Caco-2 (cell line): ENCODE measurements at places on chromosomes 5 and 9. TPM values are rescaled to one million over a fixed set of nuclear protein-coding genes. Genes with fewer than 3 reads are reported as not detected.

GRCh38 chr5:52853650-52854049 lies 65.9 kb downstream of the ITGA1 start:
- DNase-seq: no peak

Gene FLT4
- not detected in 2 replicates for total RNA-seq

DNA sequence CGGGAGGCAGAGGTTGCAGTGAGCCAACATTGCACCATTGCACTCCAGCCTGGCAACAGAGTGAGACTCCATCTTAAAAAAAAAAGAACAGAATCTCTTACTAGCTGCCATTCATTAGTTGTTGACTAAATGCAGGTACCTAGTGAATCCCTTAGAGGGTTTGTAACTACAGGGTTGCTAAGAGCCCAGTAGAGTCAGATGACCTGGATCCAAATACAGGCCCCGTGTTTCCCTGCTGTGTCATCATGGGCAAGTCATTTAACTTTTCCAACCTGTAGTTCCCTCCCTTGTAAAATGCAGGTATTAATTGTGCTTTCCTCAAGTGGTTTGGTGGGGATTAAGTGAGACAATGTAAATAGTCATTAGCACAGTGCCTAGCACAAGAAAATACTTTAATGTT lies 32.8 kb downstream of the PLAC8L1 start:
- no peak for DNase-seq

Gene NRG2
- total RNA-seq: 0.59 TPM in 1 of 2 replicates, not detected in the other

Gene TLX3
- not detected in 2 replicates for total RNA-seq

- no peak for DNase-seq
Measured at GRCh38 chr5:149407323-149408251, 28.5 kb upstream of the IL17B start.

GRCh38 chr9:110081395-110081794 lies 126.6 kb downstream of the C9orf152 start:
- DNase-seq: no peak

- no peak for DNase-seq
Measured at GRCh38 chr5:120375248-120375647, 88.9 kb upstream of the PRR16 start.

Gene DMGDH
- total RNA-seq: 0.28 and 1.8 TPM in 2 replicates

DNA sequence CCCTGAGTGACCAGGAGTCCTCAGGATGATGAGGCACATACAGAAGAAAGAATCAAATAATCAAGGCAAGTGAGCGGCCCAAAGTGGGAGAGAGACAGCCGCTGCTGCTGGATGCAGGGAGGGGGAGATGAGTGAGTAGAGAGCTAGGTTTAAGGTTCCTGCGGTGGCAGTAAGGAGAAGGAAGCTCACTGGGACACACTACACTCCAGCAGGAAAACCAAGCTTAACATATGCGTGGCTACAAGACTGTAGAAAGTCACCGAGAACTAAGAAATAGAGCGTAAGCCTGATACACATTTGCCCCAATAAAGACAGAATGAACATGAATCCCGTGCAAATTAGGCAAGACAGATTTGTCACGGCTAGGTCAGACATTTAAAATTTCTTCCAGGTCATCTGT lies 470.2 kb downstream of the KDM4C start:
- DNase-seq: no peak

- DNase-seq: no peak
Measured at GRCh38 chr5:37769108-37769507, 70.7 kb downstream of the GDNF start.

DNA sequence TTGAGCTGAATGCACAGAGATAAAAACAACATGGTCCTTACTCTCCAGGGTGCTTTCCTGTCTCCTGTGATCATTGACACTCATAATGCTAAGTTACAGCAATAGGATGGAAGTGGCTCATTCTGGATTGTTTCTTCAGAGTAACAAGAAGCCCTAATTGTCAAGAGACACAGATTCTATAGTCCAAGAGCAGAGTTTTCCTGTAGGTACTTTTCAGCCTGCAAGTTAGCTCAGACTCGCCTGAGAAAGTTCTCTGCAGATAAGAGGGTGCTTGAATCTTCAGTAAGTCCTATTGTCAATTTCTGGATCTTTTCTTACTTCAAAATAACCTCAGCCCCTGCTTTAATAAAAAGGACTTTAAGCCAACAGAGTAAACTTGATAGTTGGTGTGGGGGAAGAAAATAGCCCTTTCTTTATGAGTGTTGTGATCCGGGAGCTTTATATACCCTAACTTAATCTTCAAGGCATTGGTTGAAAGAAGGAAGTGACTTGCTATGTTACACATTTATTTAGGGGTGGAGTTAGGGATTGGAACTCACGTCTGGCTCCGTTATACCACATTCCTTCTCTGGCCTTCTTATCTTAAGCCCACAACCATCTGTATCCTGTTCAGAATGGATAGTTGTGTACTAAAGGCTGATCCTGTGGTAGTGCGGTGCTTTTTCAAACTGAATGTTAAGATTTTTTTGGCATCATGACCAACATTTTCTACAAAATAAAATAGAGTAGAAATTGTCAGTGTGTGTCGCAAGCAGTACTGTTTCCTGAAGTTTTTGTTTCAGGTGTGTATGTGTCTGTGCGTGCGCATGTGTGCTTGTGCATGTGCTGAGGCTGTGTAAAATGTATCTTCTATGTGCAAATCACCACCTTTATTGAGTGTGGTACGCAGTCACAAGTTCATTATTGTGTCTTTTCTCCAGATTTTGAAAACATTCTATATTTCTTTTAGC lies 173.9 kb downstream of the WDR70 start:
- DNase-seq: peak; percentile 12

DNA sequence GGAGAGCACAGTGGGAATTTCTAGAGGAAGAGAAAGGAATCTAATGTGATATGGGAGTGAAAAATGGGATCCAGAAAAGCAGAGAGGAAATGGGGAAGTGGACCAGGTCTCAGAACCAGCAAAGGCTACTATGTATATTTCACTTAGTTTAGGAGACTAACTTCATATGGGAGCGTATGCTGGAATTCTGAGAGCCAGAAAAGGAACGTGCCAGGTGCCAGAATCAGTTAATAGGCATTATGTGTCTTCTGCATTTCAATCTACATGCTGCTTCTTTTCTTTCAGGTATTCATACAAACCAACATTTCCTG lies 28.5 kb upstream of the IFNA14 start:
- no peak for DNase-seq

Gene PCDHB3
- total RNA-seq: not detected in 2 replicates

- no peak for DNase-seq
Measured at GRCh38 chr9:82553654-82554366, 509.1 kb downstream of the RASEF start.

Gene NME5
- not detected in 2 replicates for total RNA-seq

- DNase-seq: no peak
Measured at GRCh38 chr5:137888466-137888862, 793 bp upstream of the PKD2L2 start.

Gene OLFM1
- total RNA-seq: not detected in 2 replicates

GRCh38 chr9:91799113-91799744 lies 150.8 kb downstream of the ROR2 start:
- DNase-seq: no peak

Gene PCDH12
- not detected in 2 replicates for total RNA-seq

DNA sequence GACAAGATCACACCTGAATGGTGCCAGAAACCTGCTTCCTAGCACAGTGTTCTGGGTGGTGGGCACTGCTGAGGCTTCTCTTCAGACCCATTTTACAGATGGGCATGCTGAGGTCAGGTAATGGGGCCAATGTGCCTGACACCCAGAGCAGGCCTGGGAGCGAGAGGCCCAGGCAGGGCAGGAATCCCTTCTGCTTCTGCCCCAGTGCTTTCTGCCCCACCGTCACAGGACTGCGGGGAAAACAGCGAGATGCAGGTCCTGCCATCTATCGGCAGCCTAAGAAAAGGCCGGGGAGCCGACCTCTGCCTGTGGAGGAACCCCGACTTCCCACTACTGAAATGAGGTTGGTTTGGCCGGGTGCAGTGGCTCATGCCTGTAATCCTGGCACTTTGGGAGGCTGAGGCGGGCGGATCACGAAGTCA lies 22.8 kb upstream of the RNU6ATAC start:
- DNase-seq: no peak

- no peak for DNase-seq
Measured at GRCh38 chr5:54804521-54804920, 180.9 kb downstream of the ESM1 start.

Gene LAMC3
- 0.36 and 0.44 TPM in 2 replicates for total RNA-seq

- no peak for DNase-seq
Measured at GRCh38 chr9:137760426-137760825, 117.2 kb upstream of the CACNA1B start.

- DNase-seq: no peak
Measured at GRCh38 chr5:143275512-143276363, 127.7 kb downstream of the NR3C1 start.

- DNase-seq: no peak
Measured at GRCh38 chr5:15384581-15384980, 115.4 kb upstream of the FBXL7 start.

DNA sequence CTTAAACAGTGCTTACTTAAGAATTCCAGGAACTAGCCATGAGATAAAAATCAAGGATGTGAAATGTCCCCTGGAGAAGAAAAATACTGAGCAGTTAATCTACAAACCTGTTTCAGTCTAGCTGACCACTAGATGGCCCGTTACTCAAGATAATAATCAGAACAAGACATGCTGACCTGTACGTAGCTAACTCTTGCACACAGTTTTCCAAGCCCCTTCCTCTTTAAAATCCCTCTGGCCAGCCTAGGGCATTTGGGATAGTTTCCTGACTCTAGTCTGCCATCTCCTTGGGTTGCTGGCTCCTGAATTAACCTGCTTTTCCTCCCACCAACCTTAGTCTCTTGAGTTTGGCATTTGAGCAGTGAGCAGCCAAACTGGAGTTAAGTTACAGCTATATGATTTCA lies 59.2 kb upstream of the TRAF1 start:
- no peak for DNase-seq

DNA sequence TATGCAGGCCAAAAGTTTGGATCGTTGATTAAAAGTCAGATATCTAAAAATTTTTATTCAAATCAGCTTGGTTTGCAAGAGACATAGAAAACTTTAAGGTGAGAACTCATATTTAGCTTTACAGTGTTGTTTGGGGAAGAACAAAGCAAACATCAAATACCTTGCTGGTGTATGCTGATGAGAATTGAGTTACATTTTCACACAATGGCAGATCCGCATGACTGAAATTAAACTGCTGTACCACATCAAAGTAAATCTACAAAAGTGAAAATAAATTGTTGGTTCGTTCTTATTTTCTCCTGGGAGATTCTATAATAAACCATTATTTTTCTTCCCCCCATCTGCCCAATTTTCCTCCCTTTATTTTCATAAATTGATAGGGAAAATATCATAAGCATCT lies 198.2 kb upstream of the PCSK5 start:
- no peak for DNase-seq

Gene ANKRD18A
- total RNA-seq: 0.16 and 2.6 TPM in 2 replicates

GRCh38 chr9:89701221-89701798 lies 96.5 kb downstream of the GADD45G start:
- DNase-seq: no peak

DNA sequence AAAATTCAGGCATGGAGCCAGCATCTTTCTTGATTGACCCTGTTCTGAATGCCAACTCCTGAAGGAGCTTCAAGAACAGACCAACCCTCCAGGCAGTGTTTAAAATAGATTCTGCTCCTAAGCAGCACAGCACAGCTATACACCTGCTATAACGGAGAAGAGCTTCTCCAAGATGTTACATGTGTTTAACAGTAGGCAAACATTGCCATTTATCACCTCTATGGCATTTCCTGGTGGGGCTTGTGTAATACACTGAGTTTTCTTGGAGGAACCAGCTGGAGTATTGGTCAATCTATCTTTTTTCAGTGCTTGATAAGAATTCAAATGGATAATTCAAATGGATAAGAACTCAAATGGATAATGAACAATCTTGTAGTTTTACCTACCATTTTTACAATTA lies 615.1 kb downstream of the CDH12 start:
- no peak for DNase-seq

- no peak for DNase-seq
Measured at GRCh38 chr5:180296771-180297170, 4.9 kb upstream of the MAPK9 start.

Gene THBS4
- total RNA-seq: 0.28 TPM in 1 of 2 replicates, not detected in the other

Gene TEX48
- not detected in 2 replicates for total RNA-seq

DNA sequence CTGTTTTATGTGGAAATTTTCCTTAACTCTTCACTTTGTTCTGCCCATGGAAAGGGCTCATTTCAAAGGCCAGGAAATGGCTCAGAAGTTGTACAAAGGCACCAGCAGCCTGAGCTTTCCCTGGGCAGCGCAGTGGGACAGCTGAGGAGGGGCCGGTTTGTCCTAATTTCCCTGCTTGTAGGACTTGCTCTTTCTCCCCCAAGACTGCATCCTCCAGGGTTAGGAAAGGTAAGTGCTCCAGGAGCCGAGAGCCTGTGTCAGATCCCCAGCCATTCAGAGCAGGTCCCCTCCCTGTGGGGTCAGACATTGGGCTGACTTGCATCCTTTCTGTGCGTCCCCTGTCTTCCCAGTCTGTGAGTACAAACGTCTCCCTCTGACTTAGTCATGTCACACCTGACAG lies 43.5 kb downstream of the AGXT2 start:
- DNase-seq: no peak

Gene PLPP1
- 49.4 and 57.9 TPM in 2 replicates for total RNA-seq

Gene JADE2
- total RNA-seq: 65.3 and 67.6 TPM in 2 replicates

Gene TMEM232
- total RNA-seq: 0.34 and 0.91 TPM in 2 replicates

GRCh38 chr5:66821688-66822429 lies 225.7 kb downstream of the MAST4 start:
- DNase-seq: no peak

Gene GDA
- 3.1 and 3.5 TPM in 2 replicates for total RNA-seq

DNA sequence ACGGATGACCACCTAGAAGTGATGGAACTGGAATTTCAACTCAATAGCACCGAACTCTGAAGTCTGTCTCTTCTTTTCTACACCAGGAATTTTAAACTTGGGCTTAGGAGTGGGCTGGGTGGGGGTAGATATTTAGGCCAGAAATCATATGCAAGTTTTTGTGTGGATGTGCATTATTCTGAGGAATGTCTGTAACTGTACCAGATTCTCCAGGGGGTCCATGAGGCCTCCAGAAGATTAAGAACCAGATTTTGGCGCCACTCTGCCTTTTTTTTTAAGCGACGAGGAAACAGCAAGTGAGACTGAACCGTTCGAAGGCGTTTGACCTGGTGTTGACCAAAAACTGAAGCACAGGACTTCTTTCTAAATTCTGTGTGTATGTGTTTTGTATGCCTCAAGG lies 88.8 kb upstream of the TTC23L start:
- no peak for DNase-seq

Gene SLC46A2
- total RNA-seq: not detected in 2 replicates
